ENCODE measurements at places on chromosomes 16 and 17. TPM values are rescaled to one million over a fixed set of nuclear protein-coding genes. Genes with fewer than 3 reads are reported as not detected.

DNA sequence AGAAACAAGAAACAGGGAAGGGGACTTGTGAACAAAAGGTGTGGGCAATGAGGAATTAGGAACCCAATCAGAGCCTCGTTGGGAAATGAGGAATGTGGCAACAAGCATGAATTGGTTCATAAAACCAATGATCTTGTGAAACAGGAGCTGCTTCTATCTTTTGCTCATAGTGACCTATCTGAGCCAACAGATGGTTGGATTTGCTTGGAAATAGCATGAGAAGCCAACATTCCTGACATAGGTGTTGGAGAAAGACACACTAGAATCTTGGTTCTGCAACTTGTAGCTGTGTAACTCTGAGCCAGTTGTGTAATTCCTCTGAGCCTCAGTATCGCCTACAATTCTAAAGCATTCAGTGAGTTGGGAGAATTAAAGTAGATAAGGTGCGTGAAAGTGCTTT is 251.9 kb upstream of the AXIN2 start:
- no peak for DNase-seq

DNA sequence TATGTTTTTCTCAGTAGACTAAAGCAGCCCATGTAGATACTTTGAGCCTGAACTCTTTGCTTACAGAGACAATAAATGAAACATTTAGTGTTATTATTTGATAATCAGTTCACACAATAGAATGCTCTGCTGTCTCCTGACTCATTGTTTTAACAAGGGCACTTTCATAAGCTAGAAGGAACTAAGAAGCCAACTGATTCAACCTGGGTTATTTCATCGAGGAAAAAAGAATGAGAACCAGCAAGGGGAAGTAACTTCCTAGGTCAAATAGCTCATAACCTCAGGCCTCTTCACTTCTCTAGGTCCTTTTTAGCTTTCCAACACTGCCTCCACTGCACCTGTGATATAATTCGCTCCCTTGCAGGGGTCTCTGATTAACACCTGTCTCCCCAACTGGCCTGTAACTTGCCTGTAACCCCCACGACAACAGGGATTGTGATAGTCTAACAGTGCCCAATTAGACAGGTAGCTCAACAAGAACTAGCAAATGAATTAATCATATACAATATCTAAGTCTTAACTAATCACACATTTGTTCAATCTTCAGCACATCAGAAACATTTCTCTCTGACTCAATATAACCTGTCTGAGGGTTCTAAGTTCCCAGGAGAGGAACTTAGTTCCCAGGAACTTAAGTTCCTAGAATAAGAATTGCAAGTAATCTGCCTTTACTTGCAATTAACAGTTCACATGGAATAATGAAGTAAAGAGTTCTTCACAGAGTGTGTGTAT is 34.8 kb downstream of the RFFL start:
- DNase-seq, result no peak

DNA sequence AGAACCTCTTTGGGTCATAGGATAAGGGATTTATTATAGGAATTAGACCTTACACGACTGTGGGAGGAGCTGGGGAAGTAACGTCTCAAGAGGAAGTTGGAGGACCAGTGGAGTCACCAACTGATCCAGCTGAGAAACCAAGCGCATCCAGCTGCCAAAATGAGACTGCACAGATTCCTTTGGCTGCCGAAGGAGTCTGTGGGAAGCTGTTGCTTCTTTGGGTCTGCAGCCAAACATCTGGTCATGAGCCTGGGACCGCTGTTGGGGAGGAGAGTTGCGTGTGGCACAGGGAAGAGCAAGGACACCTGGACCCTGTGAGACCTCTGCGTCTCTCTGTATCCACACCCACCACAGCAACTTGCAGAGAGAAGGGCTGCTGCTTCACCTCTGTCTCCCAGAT is 2.4 kb upstream of the NACA2 start:
- no peak for DNase-seq

- DNase-seq, result no peak
Observed at GRCh38 chr16:4090351-4090851, 25.8 kb downstream of the ADCY9 start.

DNA sequence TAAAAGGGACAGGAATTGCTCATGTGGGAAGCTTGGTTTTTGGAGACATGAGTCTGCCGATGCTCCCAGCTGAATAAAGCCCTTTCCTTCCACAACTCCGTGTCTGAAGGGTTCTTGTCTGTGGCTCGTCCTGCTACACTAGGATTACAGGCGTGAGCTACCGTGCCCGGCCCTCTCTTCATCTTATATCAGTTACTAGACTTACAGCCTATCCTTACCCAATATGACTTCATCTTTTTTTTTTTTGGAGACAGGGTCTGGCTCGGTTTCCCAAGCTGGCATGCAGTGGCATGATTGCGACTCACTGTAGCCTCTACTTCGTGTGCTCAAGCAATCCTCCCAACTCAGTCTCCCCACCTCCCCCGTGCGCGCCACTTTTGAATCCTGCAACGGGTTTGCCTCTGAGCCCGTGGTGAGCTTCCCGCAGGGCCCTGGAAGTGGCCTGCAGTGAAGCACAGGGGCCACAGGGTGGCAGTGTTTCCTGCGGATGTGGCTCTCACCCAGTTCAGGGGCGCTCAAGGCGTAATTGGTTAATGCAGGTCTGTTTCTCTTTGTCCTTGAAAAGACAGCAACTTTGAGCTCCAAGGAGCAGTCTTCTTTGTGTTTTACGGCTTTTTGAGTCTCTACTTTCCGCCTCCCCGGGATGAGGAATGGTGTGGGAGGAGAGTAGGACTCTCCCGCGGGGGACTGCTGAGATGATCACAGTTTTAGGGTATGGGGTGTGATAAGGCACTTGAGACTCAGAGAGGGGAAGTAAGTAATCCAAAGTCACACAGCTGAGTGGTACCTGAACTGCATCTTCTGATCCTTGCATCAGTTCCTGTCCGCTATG is 22.7 kb upstream of the GPRC5B start:
- DNase-seq, result peak; percentile 66

DNA sequence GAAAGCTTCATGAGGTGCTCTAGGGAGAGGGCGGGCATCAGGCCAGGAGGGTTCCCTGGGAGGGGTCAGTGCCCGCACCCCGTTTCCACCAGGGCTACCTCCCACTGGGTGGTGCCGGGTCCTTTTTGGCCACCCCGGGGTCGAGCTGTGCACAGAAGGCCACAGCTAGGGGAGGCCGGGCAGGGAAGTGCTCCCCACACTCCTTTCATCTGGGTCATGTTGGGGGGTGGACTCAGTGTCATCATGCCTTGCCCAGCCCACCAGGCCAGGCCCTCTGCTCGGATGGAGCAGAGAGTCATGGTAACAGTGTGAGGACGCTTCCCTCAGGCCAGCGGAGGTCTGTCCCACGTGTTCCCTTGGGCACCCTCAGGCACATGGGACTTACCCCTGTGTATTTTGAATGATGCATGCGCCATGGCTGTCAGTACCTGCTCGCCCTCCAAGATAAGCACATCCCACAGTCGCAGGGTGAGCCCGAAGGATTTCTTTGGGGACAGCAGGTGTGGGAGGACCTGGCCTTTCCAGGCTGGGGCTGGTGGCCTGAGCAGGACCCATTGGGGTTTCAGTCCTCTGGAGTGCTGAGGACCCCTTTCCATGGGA is 46.4 kb downstream of the TNFRSF13B start:
- DNase-seq, result no peak

Gene DNASE1L2
- 1.1 TPM for total RNA-seq

- DNase-seq, result no peak
Observed at GRCh38 chr16:56912746-56913708, 18.9 kb upstream of the HERPUD1 start.

Gene MSLN
- not detected for total RNA-seq

DNA sequence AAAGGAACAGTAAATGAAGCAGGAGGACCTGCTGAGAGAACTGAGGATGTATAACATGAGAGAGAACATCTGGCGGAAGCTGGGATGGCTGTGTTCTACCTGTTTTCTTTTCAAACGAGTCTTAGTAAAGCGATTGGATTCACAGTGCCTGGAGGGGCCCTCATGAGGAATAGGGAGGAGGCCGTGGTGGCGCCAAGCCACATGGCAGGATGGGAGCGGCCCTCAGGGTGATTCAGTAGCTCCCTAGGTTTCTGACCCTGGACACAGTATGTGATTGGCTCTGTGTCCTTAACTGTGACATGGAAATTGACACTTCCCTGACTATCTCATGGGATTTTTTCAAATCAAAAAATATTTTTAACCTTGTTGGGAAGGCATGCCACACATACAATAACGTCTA is 32.1 kb downstream of the USP43 start:
- no peak for DNase-seq

DNA sequence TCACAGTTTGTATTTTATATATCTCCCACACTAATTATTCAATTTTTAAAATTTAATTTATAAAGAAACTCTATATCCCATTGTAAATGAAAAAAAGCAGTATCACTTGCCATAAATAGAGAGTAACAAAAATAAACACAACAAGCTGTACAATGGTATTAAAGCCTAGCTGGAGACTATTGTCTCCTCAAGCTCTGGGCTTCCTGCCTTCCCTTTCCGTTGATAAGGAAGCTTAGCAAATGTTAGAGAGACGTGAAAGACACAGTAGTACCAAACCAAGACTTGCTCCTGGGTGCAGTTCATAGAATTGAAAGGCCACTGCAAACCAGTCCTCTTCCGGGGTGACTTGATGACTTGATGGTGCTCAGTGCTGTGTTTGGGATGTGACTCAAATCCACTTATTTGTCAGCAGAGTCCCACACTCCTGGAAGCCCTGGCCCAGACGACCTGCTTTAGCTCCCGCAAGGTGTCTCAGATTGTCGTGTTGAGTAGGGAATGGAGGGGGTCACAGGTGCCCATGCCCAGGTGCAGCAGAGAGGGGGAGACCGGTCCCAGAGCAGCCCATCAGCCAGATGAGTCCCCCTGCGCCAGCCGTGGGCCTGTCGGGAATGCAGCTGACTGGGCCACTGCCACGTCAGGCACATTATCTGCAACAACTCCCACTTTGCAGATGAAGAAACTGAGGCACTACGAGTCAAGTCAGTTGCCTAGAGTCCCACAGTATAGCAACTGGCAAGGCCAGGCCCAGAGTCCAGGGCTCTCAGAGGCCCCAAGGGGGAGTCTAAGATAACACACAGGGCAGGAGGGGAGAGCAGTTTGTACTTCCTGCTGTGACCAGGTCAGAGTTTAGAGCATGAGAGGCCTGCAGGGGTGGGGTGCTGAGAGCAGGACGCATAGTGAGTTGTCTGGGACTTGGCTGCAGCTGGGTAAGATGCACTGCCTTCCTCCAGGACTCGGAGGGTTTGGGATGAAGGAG is 40.5 kb downstream of the PSME3IP1 start:
- DNase-seq, result no peak

GRCh38 chr17:20852990-20853370 is 189.8 kb downstream of the USP22 start:
- no peak for DNase-seq

GRCh38 chr16:76882105-76882504 is 308.9 kb upstream of the MON1B start:
- DNase-seq, result no peak
